ENCODE measurements at places on chromosomes 4 and X.

DNA sequence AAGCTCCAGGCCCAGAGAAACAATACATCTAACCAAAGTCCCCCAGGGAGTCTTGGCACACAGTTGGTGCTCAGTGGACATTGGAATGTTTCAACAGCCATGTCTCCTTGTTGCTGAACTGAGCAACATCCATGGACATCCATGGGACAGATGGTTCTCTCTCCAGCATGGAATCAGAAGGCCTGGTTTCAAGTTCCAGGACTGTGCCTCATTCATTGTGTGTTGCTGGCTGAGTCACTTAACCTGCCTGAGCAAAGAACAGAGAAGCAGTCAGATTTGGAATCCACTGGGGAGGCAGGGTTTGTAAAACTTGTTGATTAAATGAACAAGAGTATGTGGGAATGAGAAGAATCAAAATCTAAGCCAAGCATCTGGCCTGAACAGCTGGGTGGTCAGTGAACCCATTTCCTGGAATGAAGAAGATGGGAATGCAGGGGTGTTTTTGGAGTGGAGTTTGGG lies 147.9 kb downstream of the CHIC2 start:
- peak; percentile 85 for DNase-seq

- DNase-seq: peak; percentile 40
Observed at GRCh38 chr4:80963051-80963450, 67.5 kb upstream of the BMP3 start.

GRCh38 chrX:40167850-40168479 lies 70.2 kb upstream of the BCOR start:
- no peak for DNase-seq

- peak; percentile 65 for DNase-seq
Observed at GRCh38 chr4:124867536-124867935, 155.0 kb upstream of the ANKRD50 start.

GRCh38 chr4:183416879-183417755 lies 27.3 kb upstream of the CDKN2AIP start:
- no peak for DNase-seq

DNA sequence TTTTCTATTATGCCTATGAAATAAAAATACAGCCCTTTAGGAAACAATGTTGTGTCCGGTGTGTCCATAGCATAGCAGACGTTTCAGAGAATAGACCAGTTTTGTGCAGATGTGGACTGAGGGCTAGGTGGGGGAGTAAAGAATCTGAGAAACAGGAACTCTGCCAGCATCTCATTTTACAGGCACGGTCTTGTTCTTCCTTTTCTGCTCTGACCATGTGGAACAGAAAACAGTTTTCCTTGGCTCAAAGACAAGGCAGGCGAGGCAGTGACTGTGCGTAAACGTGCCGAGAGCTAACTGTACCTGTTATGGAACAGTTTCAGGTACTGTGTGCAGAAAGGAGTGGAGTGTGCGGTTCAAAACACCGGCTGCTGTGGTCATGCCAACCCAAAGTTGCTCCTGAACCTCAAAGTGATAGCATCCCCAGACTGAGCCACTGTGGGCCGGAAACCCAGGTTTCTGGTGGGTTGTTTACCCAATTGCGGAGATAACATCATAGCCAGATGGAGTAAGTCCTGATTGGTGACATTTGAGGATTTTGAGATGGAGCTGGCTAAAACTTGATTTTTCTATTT lies 20.2 kb downstream of the CNGA2 start:
- peak; percentile 53 for DNase-seq

DNA sequence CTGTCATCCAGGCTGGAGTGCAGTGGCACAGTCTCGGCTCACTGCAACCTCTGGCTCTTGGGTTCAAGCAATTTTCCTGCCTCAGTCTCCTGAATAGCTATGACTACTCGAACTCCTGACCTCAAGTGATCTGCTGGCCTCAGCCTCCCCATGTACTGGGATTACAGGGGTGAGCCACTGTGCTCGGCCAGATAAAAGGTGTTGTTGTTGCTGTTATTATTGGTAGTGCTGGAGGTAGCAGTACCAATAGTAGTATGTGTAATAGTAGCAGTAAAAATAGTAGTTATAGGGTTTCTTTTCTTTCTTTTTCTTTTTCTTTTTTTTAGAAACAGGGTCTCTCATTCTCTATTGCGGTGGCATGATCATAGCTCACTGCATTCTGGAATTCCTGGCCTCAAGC lies 592.1 kb downstream of the ARAP2 start:
- DNase-seq: no peak

GRCh38 chrX:133921764-133922389 lies 63.5 kb downstream of the GPC3 start:
- DNase-seq: peak; percentile 34

- DNase-seq: no peak
Observed at GRCh38 chrX:51257490-51257889, 75.1 kb upstream of the NUDT10 start.

Data from fibroblast of upper back skin (primary cell).